ENCODE measurements at places on chromosomes 11 and 22.

GRCh38 chr11:96001037-96001436 is 77.1 kb upstream of the MTMR2 start:
- no peak for DNase-seq

- DNase-seq = no peak
These were observed 64.2 kb downstream of the THAP12 start for GRCh38 chr11:76316726-76317125.

GRCh38 chr11:10004526-10005113 is 289.4 kb downstream of the SBF2 start:
- no peak for DNase-seq

- DNase-seq = no peak
These were observed 55.1 kb downstream of the TMPRSS5 start for GRCh38 chr11:113651023-113651422.

DNA sequence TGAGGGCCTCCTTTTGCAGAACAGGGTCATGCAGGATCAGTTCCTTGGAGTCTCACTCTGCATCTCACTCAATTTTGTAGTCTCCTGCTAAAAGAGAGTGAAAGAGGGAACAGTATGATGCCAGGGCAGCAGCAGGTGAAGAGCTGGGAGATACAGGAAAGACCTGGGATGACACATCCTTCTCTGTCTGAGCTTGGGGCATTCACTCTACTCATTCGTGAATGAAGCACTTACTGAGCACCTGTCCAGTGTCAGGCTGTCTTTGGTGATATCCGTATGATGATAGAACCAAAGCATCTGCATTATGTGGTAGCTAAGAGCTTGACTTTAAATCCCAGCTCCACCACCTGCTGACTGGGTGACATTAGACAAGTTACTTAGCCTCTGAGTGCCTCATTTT is 14.4 kb downstream of the SREBF2 start:
- no peak for DNase-seq

DNA sequence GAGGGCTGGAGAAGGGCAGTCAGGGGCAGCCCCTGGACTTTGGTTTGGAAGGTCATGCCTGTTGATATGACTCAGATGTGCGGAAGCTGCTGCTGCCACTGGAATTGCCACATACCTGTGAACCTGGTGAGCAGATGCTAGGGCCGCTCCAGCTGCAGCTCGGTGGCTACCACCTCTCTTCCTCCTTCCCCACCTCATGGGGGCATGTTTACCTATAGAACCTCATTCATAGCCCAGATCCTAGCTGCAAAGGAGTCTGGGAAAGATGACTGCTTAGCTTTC is 17.5 kb upstream of the TSPAN18 start:
- DNase-seq = no peak

DNA sequence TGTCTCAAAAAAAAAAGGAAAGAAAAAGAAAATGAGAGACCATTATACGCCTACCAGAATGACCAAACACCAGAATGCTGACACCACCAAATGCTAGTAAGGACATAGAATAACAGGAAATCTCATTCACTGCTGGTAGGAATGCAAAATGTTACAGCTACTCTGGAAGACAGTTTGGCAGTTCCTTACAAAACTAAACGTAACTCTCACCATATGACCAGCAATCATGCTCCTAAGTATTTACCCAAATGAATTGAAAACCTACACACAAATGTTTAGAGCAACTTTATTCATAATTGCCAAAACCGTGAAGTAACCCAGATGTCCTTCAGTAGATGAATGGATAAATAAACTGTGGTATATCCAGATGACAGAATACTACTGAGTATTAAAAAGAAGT is 7.2 kb downstream of the CHKA start:
- no peak for DNase-seq

- DNase-seq = no peak
These were observed 4.6 kb downstream of the GATD1 start for GRCh38 chr11:772429-773390.

GRCh38 chr11:27277843-27278242 is 85.2 kb downstream of the CCDC34 start:
- no peak for DNase-seq

DNA sequence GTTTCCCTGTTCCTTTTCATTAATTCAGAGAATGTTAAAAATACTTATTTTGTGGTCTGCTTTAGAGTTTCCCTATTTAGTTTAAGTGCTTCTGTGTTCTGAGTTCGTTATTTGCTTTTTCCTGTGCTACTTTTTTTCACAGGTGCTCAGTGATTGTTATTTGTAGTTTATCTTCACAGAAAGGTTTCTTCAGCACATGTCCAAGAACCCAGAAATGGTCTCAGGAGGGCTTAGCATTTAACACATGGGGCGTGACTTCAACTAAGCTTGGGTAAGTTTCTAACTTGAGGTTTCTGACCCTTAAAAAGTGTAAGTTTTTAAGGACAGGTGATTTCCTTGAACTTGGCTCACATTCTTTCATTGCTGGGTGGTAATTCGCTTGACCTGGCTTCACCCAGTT is 157.3 kb downstream of the AASDHPPT start:
- no peak for DNase-seq

- no peak for DNase-seq
These were observed 20.9 kb upstream of the FGF4 start for GRCh38 chr11:69796063-69796462.

- DNase-seq = no peak
These were observed 19.1 kb downstream of the OR8D1 start for GRCh38 chr11:124294687-124295086.

GRCh38 chr11:116986521-116987105 is 111.6 kb downstream of the SIK3 start:
- DNase-seq = peak; percentile 79

DNA sequence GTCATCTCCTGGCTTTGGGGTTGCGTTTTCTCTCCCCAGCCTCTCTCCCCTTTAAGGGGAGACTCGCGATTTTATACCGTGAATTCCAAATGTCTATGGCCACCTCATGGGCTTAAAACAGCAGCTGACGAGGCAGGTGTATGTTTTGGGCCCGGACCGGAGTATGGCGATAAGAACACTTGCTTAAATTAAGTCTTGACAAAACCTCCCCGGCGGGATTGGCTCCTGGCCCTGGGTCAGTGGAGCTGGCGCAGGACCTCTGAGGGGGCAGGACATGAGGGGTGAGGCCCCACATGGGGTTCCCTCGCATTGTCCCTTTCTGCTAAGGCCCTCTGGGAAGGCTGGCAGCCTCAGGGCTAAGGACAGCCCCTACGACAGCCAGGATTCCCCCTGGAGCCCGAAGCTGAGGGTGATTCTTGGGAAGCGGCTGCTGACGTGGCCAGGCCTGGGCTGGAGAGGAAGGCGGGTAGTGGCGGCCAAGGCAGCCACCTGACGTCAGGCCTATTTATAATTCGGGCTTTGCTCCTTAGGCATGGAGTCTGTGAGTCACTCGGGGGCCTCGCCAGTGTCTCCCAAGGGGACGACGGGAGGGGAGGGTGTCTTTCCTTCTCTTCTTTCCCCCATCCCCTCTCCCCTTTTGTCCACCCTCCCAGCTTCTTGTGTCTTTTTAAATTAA is 12.7 kb downstream of the MYO18B start:
- DNase-seq = no peak

DNA sequence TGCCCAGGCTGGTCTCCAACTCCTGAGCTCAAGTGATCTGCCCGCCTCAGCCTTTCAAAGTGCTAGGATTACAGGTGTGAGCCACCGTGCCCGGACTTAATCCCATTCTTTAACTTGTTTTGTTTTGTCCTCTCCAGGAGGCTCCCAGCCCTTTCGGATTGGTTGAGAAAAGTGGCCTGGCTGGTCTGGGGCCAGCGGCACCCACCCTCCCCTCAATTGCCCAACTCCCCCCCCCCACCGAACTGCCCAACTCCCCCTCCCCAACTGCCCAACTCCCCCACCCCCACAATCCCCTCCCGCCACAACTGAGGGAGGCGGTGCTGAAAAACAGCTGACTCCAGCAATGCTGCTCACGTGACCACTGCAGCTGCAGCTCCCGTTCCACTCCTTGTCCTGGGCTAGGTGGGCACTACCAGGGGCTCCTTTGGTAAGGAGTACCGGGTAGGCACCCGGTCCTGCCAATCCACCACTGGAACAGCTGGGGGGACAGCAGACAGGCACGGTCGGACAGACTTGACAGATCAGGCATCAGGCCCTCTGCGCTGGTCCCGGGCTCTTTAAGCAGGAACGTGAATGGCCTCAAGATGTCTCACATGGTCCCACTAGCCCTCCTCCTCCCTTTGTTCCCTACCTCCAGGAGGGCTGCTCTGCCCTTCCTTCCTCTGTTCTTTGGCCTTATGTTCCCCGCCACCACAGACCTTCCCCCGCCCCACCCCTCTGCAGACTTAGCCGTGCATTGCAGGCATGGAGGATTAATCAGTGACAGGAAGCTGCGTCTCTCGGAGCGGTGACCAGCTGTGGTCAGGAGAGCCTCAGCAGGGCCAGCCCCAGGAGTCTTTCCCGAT is at the start of gene TCN2:
TCN2 (plus strand) TSS at position 720 of the 845 bp plus-strand sequence. CDS start 158 bp downstream, outside the sequence.
- no peak for DNase-seq

- no peak for DNase-seq
These were observed 67.1 kb downstream of the GRIK4 start for GRCh38 chr11:120578596-120579154.

DNA sequence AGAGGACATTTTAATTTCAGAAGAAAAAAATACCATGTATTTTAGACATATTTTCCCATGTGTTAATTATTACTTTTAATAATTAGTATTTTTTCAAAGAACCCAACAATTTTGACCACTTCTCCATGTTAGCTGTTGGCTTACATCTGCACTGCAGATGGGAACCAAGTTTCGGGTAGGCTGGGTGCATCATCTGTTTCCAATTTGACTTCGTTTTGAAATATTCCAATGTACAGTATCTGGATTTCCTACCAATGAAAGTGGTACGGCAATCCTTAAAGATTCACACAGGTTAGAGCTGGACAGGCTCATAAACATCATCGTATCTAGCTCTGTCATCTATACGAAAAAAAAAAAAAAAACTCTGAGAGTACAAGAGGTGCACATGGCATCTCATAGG is 670.2 kb downstream of the OPCML start:
- DNase-seq = no peak

DNA sequence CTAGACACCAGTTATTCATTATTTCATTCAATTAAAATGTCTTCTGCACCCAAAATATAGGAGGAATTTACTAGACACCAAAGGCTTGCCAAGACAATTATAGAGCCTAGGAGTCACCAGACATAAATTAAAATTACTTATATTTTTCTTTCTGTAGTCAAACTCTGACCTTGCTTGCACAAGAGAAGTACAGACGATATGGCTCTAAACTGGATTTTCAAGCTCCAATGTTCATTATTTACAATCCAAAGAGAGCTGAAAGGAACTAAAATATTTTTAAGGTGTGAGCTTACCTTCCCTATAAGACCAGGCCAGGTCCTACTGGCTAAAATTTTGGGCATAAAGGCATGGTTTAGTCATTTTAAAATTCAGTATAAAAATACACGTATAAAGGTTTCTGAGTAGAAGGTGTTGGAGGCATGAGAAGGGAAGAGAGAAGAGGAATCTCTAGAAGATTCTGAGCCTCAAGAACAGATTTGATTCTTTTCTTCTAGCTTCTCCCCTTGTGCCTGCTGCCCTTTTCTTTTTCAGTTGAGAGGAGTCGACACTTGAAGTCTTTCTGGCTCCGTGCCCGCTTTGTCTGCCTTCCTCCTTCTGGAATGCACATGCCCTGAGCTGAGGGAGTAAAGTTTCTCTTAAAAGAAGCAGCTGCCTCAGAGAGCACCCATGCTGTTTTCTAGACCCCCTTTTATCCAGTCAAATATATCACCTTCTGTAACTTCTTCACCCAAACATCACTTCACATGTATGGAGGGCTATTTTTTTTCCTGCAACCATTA is 13.5 kb downstream of the C11orf97 start:
- no peak for DNase-seq

GRCh38 chr11:65899356-65900124 is 648 bp downstream of the FOSL1 start:
- peak; percentile 90 for DNase-seq

- no peak for DNase-seq
These were observed 3.4 kb downstream of the C11orf71 start for GRCh38 chr11:114396916-114397315.

DNA sequence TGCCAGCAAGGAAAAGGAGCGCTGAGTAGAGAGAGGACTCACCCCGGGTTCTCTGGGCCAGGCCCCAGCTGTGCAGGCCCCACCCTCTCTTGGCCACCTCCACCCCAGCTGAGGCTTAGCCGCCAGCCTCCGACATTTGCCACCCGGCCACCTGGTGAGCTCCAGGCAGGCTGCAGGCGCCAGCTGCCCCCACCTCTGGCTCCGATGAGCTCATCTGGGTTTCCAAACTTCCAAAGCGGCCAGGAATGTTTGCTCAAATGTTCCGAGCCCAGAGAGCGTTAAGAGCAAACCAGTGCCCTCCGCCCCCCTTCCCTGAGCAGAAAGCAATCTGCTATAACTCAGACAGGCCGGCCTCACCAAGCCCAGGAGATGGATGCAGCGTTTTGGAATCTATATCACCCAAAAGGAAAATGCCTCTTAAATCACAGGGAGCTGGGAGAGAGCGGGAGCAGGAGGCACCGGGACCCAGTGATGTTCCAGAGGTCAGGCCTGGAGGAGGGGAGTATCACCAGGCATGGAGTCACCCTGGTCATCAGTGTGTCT is 9.1 kb upstream of the MN1 start:
- no peak for DNase-seq

- DNase-seq = no peak
These were observed 944.3 kb downstream of the BRD1 start for GRCh38 chr22:48883211-48883960.

GRCh38 chr11:97739932-97740800 is 1280.6 kb upstream of the CNTN5 start:
- no peak for DNase-seq

DNA sequence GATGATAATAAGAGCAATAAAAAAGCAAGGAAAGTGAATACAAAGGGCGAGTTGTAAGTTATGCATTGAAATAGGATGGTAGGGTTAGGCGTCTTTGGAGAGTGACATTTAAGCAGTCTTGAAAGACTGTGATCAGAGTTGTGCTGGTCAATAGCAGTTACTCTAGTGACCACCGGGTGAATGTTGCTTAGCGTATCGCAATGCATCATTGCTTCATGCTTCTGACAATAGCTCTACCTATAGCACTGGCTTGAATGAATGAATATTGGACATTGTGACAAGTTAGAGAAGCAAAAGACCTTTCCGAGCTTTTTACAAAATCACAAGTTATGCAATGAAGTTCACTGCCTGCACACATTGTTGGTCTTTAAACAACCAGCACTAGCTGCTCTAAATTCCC is 7.7 kb upstream of the OR8B12 start:
- peak; percentile 24 for DNase-seq

DNA sequence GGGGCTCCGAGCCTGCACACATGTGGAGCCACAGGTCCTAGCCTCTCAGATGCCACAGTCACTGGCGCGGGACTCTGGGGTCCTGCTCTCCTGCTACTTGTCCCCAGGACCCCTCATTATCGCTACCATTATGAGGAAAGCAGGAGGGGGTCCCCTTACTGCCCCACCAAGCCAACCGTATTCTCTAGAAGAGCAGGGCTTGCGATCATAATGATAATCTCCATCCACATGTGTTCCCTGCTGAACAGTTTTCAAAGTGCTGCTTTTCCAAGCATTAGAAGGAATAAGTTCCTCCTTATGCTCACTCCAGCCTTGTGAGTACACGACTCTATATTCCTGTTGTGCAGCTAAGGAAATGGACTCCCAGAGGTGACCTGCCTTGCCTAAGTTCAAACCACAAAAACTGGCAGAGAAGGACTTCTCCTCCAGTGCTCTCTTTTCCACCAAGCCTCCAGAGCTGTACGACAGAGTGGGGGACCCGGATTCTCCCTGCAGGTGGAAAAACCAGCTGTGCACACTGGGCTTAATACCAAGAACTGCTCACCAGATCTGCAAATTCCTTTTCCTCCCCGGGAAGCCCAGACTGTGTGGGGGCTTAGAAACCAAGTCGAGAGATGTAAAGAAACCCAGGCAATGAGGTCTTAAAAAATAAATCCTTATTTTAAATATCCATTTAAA is 92.8 kb upstream of the DRD2 start:
- DNase-seq = no peak

- DNase-seq = no peak
These were observed 23.1 kb downstream of the IGLL1 start for GRCh38 chr22:23557036-23557435.
